ENCODE measurements at places on chromosomes 4 and X.

GRCh38 chr4:80521438-80521837 is 185.9 kb downstream of the CFAP299 start:
- no peak for DNase-seq

GRCh38 chr4:165967486-165967885 is 94.4 kb downstream of the TLL1 start:
- peak; percentile 93 for DNase-seq

- peak; percentile 76 for DNase-seq
Measured at GRCh38 chrX:151806967-151807540, 72.5 kb downstream of the CNGA2 start.

- DNase-seq: no peak
Measured at GRCh38 chrX:51148848-51149247, 183.8 kb upstream of the NUDT10 start.

DNA sequence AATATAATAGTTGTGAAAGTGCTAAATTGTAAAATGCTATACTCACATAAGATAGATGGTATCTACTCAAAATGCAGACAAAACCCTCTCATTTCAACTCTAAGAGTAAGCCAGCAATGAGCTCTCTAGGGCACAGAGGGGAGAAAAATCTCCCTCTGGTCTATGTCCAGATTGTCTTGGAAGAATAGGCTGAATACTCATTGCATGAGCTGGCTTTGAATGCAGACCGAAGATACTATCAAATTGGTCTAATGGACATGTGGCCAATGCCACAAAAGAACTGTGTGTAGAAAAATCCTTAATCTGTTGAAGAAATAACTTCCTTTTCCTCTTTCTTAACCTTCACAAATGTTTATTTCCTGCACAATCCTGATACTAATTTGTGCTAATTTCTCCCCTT is 3.5 kb downstream of the ZXDA start:
- no peak for DNase-seq

GRCh38 chrX:24117258-24117657 is 32.3 kb upstream of the ZFX start:
- no peak for DNase-seq

GRCh38 chr4:31793907-31794306 is 1073.7 kb downstream of the PCDH7 start:
- no peak for DNase-seq

DNA sequence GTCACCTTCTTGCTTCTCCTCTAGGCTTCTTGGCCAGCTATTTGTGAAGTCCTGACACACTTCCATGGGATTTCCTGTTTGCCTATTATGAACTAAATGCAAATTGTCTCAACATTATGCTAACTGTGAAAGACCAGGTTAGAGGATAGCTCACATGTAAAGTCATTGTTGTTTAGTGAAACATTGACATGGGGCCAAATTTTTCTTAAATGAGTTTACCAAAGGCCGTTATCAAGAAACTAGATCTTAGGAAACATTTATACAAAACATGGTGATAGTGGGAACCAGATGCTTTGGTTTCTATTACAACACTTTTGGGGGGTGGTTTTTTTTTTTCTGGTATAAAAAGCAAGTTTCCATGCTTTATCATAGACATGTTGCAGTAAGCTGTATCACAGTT is 466.8 kb upstream of the FAM241A start:
- DNase-seq: peak; percentile 95

GRCh38 chr4:149065753-149066152 is 623.5 kb upstream of the NR3C2 start:
- no peak for DNase-seq

- no peak for DNase-seq
Measured at GRCh38 chr4:40687676-40688389, 58.2 kb upstream of the RBM47 start.

- no peak for DNase-seq
Measured at GRCh38 chrX:54529151-54529550, 868 bp upstream of the GNL3L start.

GRCh38 chrX:56233100-56233499 is 944 bp downstream of the KLF8 start:
- no peak for DNase-seq

GRCh38 chr4:147513952-147514351 is 33.1 kb downstream of the EDNRA start:
- no peak for DNase-seq

- peak; percentile 39 for DNase-seq
Measured at GRCh38 chr4:100289946-100290345, 99.7 kb upstream of the DDIT4L start.

DNA sequence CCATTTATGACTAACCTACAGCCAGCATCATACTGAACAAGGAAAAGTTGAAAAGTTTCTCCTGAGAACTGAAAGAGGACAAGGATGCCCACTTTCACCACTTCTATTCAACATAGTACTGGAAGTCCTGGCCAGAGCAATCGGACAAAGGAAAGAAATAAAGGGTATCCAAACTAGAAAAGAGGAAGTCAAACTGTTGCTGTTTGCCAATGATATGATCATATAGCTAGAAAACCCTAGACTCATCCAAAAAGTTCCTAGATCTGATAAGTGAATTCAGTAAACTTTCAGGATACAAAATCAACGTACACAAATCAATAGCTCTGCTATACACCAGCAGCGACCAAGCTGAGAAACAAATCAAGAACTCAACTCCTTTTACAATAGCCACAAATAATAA is 64.5 kb downstream of the CENPC start:
- no peak for DNase-seq

DNA sequence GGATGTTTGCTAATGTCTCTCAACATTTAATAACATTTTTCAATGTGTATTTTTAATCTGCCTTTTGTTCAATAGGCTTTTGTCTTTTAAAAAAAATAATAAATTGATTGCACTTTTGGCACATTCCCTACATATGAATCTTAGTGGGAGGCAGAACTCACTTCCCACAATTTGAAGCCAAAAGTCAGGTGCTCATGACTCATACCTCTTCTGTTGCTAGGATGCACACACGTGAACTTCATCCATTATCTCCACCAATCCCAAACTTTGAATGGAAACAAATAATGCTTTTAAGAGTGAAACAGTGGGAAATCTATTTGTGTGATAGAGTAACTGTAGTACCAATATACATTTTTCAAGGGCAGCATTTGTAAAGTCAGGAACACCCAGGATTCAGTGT is 260.5 kb downstream of the IQCM start:
- peak; percentile 22 for DNase-seq

DNA sequence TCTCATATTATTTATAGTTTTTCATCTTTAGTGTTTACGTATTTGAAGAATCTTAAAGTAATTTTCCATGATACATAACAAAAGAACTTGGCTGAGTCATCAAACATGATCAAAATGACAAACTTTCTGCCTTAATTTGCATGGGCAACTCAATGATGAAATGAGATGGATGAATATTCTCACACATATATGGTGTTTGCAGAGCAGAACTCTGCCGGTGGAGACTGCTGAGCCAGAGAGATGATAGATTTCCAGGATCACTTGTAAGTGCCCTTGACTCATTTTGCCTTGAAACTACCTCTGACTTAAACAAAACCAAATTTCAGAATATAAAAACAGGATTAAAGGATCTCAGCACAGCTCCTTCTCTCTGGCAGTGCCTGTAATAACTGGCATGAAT is 38.2 kb downstream of the TRPC3 start:
- no peak for DNase-seq

DNA sequence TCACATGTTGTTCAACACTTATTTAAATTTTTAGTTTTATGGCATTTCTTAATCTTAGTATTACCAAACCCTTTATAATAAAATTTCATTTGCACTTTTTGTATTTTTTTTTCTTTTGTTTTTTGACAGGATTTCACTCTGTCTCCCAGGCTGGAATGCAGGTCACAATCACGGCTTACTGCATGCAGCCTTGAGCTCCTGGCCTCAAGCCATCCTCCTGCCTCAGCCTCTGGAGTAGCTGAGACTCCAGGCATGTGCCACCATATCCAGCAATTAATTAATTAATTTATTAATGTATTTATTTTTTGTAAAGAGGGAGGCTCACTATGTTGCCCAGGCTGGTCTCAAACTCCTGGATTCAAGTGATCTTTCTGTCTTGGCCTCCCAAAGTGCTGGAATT is 133.4 kb downstream of the ADGRL3 start:
- no peak for DNase-seq

- no peak for DNase-seq
Measured at GRCh38 chrX:131831185-131831520, 191.9 kb upstream of the STK26 start.

GRCh38 chr4:183540410-183541009 is 35.7 kb downstream of the ING2 start:
- DNase-seq: peak; percentile 51

- no peak for DNase-seq
Measured at GRCh38 chr4:1541449-1542225, 135.4 kb upstream of the NKX1-1 start.

GRCh38 chr4:74005528-74005927 is 7.1 kb upstream of the CXCL5 start:
- DNase-seq: peak; percentile 96

DNA sequence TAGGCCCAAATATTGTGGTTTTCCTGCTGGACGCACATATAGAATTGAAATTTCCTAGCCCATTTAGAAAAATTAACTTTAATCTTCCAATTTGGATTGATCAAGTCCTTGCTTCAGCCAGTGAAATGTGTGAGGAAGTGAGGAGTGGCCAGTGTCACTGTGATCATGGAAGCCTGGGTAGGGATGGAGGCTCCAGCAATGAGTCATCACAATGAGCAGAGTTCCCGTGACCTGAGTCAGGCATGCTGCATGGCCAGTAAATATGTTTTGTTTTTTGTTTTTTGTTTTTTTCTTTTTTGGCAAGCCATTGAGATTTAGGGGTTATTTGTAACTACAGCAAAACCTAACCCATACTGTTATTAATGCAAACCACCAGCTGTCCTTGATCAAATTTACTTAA is 52.1 kb downstream of the IDS start:
- DNase-seq: peak; percentile 9

DNA sequence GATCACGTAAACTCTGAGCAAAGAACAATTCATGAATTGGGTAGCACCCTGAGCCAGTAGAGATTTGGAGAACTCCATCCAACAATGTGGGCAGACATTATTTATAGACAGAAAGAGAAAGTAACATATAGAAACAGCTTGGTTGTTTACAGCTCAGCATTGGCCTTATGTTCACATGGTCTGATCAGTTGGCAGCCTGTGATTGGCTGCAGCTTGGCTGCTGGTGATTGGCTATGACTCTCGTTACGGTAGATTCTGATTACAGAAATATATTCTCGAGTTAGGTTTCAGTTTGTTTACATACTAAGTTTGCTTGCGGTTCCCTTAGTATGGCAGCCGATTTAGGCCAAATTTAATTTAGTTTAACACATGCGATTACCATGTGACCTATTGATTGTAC is 663.4 kb downstream of the RAPGEF2 start:
- no peak for DNase-seq

DNA sequence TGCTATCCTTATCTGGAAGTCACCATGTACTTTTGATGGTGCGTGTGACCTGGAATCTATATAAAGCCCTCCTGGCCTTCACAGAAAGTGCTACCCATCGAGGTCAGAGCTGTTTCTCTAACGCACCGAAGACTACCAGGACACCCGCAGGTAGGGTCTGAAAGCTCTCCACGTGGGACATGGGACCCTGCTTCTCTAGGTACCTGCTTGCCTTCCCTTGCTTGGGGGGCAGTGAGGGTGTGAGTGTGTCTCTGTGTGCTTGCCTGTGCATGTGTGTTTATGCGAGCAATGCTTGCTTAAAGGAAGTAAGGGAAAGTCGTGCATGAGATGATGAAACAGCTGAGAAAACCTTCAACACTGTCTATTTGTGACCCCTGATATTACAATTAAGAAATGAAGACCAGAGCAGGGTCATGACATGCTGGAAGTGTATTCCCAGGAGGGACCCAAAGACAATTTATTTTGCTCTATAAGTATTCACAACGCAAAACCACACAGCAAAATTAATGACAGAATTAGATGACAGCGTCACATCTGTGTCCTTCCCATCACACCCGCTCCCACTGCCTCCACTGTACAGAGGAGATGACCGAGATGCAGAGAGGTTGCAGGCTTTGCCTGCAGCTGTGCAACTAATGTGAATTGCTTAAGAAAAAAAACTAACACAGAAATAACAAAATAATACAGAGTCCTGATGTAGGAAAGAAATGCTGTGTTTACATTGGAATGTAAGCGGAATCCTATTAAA is 76.4 kb upstream of the HELT start:
- no peak for DNase-seq

DNA sequence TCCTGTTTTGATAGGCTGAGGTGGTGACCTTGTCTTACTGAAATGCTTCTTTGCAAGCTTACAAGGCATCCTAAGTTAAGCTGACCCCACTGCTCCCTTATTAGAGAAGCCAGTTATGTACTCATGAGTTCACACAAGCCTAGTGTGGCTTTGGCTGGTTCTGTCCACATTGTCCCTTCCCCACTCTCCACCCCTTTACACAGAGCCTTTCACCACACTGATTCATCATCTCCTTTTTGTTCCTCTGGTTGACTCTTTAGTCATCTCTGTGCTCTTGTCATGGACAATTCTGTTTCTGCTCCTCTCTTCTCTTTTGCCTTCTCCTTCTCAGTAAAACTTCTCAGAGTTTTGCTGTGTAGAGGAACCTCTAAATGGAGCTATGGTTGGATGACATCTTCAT is 4.9 kb downstream of the CHRNA9 start:
- DNase-seq: no peak

DNA sequence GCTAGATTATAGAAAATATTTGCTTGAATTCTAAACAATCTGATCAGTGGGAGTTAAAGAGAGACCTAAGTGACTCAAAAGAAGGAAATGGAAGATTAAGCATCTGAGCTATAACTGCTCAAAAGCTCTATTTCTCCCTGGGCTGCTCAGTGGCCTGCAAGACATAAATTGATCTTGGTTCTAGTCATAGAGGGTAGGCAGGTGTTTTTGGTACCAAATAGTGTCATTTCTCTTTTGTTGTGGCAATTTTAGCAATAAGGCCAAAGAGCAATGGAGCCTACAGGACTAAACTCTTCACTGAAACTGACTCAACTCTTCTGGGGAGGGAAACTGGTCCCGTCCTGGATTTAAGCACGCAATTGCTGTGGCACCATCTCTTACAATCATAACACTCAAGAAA is 33.9 kb upstream of the BMP2K start:
- DNase-seq: no peak

DNA sequence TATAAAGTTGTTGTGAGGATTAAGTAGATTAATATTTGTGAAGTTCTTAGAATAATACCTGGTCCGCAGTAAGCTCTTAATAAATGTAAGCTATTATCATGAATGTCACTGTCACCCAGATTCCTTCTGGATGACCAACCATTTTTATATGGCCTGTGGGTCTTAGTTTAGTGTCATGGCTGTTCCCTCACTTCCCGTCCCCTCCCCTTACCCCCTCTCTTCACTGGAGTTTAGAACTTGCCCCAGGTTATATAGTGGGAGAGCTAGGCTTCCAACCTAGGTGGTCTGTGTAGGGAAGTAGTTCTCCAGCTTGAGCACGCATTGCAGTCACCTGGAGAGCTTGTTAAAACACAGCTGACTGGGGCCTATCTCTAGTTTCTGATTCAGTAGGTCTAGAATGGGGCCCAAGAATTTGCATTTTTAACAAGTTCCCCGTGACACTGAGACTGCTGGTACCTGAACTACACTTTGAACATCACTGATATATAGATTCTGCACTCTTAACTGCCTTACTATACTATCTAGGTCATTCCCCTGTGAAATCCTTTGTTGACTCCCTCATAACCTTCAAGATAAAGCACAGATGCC is 66.9 kb upstream of the PLAC1 start:
- no peak for DNase-seq

Data from foreskin keratinocyte (primary cell).